ENCODE measurements at places on chromosomes 4 and X.

- no peak for DNase-seq
Observed at GRCh38 chrX:124369722-124370121, 23.4 kb downstream of the SH2D1A start.

DNA sequence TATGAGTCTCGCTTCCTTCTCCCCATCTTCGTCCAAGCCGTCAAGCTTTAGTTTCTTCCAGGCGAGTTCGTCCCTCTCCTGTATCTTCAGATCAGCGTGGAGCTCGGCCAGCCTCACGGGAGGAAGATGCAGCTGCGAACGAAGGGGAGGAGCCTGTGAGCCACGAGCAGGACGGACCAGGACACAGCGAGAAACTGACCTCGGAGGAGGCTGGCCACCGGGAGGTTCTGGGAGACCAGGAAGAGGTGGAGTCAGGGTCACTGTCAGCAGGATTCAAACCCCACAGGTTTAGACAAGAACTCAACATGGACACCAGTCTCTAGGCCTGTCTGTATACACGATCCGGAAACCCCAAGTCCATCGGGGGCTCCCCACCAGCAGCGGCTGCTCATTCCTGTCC, 7.3 kb downstream of the LRPAP1 start:
- no peak for DNase-seq

DNA sequence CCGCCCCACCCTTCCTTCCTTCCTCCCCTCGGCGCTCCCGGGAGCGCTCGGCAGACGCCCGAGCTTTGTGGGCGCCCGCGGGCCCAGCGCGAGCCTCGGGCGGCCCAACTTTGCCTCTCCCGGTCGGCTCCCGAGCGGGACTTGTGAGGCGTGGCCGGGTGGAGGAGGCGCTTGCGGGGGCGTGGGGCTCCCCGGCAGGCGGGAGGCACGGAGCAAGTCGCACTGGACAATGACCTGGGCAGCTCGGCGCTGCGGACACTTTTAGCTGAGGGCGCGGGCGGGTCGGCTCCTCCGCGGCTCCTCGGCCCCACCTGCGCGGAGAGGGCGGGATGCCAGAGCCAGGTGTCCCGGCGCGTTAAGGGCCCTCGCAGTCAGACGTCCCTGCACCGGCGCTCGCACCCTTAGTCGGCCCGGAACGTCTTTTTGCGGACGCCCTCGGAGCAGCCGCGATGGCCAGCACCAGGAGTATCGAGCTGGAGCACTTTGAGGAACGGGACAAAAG, 385 bp downstream of the DCLK2 start:
- peak; percentile 31 for DNase-seq

GRCh38 chr4:114389070-114389685, 209.4 kb upstream of the UGT8 start:
- DNase-seq: no peak

DNA sequence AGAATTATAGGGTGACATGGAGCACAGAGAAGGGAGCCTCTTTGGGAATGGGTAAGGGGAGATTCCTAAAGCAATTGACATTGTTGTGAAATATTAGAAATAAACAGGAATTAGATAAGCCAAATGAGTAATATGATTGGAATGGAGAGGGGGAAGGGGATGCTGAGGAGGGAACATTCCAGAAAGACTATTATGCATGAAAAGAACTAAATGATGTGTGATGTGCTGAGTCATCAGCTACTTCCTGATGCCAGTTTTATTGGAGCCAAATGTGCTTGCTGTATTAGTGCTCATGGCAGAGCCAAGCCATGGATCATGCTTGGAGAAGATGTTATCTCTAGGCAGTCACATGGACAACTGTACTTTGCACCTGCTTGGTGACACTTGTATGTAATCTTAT, 189.0 kb upstream of the HCCS start:
- DNase-seq: peak; percentile 7

DNA sequence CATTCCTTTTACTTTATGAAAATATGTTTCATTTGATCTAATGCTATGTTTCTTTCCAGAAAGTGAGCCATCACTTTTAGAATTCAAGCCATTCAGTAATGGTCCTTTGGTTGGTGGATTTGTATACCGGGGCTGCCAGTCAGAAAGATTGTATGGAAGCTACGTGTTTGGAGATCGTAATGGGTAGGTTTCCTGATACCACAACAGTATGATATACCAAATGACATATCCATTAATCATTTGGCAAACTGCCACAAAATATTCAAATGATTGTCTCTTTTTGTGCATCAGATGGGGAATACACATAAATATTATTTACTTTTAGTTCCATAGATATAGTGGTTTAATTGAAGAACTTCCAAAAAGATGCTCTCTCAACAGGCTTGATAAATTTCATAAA, 68.2 kb downstream of the HHIP start:
- DNase-seq: no peak

DNA sequence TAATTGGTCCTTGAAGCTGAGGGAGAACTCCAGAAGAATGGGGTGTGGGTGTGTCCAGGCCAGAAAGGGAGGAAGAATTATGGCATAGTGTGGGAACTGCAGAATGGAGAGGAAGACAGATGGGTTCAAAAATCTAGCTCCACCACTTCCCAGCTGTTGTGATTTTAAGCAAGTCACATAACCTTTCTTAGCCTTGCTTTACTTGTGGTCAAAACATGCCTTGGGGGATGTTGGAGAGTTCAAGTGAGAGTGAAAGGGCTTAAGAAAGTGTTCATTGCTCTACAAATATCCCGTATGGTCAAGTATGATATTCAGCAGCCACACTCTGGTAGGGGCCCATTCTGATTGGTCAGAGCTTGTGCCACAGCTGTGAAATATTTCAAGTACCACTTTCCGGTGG, 15.0 kb upstream of the STARD8 start:
- no peak for DNase-seq

DNA sequence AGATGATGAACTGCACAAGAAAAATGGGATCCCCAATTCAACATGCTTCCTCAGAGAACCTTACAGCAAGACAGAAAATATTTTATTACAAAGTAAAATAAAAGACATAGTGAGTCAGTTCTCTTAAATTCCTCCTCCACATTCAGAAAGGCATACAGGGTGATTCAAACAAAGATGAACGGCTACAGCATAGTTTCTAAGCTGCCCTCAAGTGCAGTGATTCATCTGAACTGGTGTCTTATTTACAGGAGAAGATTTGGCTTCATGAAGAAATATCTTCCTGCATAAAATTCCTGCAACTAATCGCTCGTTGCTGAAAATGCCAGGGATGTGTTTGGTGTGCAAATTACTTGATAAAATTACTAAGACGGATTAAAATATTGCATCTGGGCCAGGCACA, 103.6 kb downstream of the PRKX start:
- DNase-seq: no peak

DNA sequence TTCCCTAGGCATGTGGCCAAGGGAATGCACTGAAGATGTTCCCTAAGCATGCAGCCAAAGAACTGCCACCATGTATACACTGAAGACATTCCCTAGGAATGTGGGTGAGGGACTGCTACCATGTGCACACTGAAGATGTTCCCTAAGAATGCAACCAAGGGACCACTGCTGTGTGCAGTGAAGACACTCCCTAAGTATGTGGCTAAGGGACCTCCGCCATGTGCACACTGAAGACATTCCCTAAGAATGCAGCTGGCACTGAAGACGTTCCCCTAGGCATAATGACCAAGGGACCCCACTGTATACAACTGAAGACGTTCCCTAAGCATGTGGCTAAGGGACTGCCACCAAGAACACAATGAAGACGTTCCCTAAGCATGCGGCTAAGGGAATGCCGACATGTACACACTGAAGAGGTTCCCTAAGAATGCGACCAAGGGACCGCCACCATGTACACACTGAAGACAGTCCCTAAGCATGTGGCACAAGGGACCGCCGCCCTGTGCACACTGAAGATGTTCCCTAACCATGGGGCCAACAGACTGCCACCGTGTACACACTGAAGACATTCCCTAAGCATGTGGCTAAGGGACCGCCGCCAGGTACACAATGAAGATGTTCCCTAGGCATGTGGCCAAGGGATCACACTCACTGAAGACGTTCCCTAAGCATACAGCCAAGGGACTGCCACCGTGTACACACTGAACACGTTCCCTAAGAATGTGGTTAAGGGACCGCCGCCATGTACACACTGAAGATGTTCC, 25.6 kb downstream of the DHRSX start:
- DNase-seq: no peak

DNA sequence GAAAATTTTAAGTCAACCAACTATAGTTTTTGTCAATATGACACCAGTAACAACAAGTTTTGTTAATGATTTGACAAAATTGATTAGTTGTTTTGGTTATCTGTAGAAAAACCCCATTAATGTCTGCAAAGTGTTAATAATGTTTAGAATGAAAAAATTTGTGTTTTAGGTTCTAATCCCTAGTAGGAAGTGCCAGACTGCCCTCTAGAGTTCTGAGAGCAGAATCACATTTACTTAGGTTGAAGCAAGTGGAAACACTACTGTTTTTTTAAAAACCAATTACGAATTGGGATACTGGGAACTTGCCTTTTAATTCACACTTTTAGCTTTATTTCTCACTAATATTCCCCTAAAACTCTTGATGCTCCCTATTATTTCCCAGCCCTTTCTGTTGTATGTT, 101.1 kb upstream of the CYLC1 start:
- DNase-seq: no peak

DNA sequence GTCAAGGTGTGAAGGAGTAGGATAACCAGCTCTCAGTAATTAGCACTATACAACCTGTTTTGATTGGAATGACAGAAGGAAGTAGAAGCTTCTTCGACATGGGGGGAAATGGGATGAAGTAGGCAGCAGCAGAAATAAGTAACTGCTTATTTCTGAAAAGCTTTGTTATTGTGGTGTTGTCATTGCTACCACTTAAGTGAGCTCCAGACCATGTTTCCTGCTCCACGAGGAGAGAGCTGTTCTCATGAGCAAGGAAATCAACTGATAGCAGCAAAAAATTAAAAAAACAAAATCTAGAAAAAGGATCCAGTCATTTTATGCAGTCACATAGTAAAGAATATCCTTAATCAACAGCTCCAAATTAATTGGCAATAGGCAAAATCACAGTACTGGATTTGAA, 106.1 kb upstream of the TLL1 start:
- no peak for DNase-seq

DNA sequence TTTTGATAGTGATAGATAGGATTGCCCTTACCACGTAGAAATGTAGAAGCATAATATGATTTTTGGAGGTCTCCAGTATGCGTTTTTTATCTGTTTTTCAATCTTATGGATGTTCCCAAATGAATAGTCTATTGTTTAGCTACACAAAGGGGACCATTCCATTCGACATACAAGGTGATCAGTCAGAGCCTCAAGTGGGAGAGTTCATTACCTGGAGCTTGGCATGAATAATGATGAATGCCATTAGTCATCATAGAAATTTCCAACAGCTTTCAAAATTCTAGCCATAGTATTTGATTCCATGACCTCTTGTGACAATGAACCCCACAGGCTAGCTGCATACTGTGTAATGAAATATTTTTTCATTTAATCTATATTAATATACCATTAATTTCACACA, 123.6 kb downstream of the PDHA2 start:
- DNase-seq: no peak

DNA sequence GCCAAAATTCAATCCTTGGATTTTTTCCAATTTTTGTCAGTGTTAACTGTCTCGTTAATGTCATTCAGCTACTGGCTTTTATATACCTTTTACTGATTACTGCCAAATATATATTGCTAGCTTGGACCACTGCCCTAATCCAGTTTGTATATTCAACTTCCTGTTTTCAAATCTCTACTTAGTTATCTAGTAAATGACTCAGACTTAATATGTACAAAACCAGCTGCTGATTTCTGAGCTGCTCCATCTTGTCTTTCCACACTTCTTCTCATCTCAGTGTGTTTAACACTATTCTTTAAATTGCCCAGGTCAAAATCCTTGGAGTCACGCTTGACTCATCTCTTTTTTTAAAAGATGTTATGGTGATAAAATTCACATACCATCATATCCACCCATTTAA, 1196.7 kb downstream of the RAPGEF2 start:
- DNase-seq: no peak

DNA sequence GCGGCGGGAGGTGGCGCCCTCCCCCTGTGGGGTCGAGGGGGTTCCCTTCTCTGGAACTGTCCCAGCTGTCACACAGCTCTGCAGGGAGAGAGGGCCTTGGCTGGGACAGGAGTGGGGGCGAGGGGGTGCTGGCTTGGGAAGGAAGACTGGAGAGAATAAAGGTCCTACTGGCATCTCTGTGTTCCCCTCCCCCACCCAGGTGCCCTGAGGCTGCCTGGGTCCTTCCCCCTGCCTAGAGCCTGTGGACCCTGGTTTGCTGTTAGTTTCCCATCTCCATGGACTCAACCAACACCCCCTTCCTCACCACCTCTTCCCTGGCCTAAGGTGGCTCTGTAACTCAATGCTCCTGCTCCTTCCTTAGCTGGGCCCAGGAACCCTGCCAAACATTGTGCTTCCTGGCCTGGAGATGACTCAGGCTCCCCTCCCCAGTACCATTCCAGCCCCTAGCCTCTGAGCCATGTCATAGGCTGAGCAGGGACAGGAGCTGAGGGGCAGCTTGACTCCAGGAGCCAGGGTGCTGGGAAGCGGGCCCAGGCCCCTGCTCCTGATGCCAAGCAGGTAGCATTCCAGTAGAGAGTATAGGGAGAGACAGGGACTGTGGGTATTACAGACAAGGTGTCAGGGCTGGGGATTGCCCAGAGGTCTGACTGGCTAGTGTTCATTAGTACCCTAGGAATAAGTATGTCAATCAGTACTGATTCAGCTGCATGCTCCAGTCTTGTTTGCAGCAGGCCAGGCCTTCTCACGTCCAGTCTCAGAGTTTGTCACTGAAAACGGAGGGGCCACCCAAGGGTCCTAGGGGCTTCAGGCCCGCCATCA, 100.7 kb downstream of the EFNB1 start:
- DNase-seq: no peak

- no peak for DNase-seq
Observed at GRCh38 chr4:15878011-15878410, 60.5 kb downstream of the FGFBP1 start.

DNA sequence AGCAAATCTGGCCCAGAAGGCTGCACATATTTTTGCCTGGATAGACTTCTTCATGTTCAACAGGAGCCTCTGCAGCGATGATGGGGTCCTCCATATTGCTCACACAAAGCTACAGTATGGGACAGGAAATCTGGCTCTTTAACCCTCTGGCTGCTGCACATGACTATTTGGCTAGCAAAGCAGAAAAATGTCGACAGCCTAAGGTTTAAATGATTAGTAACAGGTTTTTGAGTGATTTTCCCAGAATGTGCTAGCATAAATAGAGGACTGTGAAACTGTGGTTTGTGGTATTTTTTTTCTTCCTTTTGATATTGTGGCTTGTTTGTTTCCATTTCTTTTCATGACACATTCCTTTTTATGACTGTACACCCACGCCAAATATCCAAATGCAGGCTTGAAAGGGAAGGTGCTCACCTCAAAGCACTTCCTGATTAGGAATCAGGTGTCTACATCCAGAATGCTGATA, 120.2 kb upstream of the GK2 start:
- no peak for DNase-seq

GRCh38 chr4:109231331-109231730, 71.1 kb downstream of the COL25A1 start:
- no peak for DNase-seq

GRCh38 chr4:81454499-81454898, 17.2 kb downstream of the RASGEF1B start:
- no peak for DNase-seq

Measured in T1000 (cell line).